ENCODE measurements at places on chromosomes 13 and 19.

DNA sequence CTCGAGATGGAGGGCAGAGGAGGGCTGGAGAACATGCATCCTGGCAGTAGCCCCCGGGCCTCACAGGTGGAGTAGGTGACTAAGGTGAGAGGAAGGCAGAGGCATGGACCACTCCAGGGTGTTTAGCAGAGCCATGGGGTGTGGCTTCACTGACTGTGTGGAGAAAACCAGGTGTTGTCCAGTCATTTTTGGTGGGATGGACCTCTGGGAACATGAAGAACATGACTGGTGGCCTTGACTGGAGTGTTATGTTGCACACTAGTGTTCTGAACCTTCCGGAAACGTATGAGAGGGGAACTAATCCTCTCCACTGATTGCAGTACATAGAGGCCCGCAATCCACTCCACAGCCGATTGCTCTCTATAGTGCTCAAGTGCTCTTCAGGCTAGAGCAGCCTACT, 16.9 kb downstream of the MED26 start:
- no peak for DNase-seq

DNA sequence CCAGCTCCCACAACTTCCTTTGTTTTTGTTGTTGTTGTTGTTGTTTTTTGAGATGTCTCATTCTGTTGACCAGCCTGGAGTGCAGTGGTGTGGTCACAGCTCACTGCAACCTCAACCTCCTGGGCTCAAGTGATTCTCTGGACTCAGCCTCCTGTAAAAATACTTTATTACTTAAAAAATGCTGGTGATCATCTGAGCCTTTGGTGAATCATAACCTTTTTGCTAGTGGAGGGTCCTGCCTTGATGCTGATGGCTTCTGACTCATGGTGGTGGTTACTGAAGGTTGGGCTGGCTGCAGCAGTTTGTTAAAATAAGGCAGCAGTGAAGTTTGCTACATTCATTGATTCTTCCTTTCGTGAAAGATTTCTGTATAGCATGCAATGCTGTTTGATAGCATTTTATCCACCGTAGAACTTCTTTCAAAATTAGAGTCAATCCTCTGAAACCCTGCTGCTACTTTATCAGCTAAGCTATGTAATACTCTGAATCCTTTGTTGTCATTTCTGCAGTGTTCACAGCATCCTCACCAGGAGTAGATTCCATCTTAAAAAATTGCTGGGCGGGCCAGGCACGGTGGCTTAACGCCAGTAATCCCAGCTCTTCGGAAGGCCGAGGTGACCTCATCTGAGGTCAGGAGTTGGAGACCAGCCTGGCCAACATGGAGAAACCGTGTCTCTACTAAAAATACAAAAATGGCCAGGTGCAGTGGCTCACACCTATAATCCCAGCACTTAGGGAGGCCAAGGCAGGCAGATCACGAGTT, 18.0 kb downstream of the ARHGAP35 start:
- no peak for DNase-seq

- DNase-seq: no peak
Measured at GRCh38 chr13:41488124-41488523, 30.8 kb downstream of the RGCC start.

DNA sequence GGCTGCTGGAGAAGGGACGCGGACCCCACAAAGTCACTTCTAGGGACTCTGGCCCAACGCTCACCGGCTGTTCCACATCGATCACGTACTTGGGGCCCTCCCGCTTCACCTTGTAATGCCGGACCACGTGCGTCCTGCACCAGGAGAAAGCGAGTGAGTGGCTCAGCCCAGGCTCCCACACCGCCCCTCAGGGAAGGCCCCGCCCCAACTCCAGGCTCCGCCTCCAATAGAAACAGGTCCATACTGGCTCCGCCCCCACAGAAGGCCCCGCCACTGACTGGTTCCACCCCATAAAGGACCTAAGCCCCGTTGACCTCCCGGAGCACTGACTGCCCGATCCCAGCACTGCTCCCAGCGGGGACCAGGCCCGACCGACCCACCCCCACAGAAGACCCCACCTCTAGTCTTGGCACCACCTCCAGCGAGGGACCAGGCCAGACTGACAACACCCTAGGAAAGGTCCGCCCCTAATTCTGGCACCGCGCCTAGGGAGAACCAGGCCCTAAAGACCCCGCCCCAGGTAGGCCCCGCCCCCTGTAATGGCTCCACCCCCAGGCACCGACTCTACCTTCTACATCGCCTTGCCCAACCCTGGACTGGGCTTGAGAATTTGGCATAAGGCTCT, 11.3 kb downstream of the STAP2 start:
- peak; percentile 57 for DNase-seq

- DNase-seq: no peak
Measured at GRCh38 chr19:50909240-50910070, 1.7 kb downstream of the KLK4 start.

GRCh38 chr19:29546583-29547190, 20.9 kb downstream of the VSTM2B start:
- no peak for DNase-seq

- no peak for DNase-seq
Measured at GRCh38 chr13:110123041-110123809, 183.7 kb downstream of the COL4A1 start.

GRCh38 chr13:67651908-67652465, 421.9 kb upstream of the PCDH9 start:
- no peak for DNase-seq

GRCh38 chr13:41060724-41061074, 610 bp upstream of the WBP4 start:
- peak; percentile 82 for DNase-seq

DNA sequence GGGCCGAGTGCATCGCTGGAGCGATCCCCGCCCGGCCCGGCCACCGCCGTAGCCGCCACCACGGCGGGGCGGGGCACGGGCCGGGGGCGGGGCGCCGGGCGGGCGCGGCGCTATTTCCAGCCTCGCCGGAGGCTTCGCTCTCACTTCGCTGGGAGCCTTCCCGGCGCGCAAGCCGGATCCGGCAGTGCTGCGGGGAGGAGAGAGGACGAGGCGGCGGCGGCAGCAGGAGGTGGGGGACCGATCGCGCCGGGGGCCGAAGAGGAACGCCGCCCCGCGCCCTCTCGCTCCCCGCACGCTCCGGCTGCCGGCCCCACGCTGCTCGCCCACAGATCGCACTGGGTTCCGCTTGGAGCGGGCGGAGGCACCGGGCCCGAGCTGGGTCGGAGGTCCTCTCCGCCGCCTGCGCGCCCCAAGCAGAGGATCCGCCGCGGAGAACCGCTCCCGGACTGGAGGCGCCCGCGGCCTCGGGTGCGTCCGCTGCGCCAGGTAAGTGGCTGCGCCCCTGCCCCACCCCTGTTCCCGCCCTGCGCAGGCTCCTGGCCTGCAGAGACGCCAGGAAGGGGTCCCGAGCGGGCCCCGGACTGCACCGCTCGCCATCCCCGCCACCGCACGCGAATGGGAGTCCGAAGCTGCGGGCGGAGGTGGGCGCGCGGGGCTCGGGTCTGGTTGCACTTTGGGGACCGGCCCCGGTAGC, at the start of gene CHST8:
TSS of gene CHST8 (plus strand) at position 143 of the 694 bp plus-strand sequence. CDS start 67,309 bp downstream, outside the sequence.
- DNase-seq: no peak

DNA sequence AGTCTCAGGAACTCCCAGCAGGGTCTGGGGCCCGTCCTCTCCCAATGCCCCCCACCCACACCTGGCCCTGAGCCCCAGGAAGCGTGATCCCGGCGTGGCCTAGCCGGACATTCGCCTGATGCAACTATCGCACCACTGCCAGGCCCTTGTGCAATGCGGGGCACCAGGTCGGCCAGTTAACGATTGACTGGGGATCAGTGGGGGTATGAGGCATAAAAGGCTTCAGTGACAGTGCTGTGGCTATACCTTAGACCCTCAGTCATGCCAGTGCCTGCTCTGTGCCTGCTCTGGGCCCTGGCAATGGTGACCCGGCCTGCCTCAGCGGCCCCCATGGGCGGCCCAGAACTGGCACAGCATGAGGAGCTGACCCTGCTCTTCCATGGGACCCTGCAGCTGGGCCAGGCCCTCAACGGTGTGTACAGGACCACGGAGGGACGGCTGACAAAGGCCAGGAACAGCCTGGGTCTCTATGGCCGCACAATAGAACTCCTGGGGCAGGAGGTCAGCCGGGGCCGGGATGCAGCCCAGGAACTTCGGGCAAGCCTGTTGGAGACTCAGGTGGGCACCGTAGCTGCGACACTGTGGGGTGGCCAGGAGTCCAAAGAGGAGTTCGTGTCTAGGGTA, at the start of gene ANGPTL8:
TSS of gene ANGPTL8 (plus strand) at position 243 of the 624 bp plus-strand sequence. CDS start at position 262, 19 bp downstream.
- no peak for DNase-seq

GRCh38 chr13:46491641-46492040, 61.3 kb upstream of the LRCH1 start:
- DNase-seq: no peak

DNA sequence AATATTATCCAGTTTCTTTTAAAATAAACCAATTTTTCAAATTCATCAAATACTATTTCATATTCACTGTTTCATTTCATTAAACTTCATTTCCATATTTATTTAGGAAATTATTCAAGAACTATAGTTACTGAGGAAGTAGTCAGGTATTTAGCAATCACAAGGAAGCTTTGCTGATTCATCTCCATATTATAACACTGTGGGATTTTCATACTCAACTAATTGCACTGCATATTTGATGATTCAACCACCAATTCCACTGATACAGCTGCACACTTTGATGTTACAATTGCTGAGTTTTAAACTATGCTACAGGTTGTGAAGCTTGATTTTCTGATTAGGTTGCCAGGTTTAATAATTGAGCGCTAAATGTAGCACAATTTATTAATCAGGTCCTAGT, 556.8 kb upstream of the SLITRK1 start:
- DNase-seq: no peak

- no peak for DNase-seq
Measured at GRCh38 chr19:10815969-10816644, 19.9 kb downstream of the TMED1 start.

DNA sequence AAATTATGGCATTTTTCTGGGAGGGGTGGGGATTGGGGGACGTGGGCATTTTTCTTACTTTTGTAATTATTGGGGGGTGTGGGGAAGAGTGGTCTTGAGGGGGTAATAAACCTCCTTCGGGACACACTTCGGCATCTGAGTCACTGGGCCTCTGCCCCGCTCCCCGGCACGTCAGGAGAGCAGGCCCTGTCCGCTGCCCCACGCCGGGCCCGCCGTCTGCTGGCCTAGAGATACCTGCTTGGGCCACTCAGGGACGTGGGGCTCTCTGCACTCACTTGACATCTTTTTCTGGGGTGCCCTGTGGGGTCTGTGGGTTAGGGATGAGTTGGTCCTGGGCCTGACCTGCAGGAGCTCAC, 3.5 kb upstream of the FTL start:
- no peak for DNase-seq

- peak; percentile 60 for DNase-seq
Measured at GRCh38 chr19:14434543-14435319, 1.6 kb downstream of the PKN1 start.

GRCh38 chr19:35978271-35978670, 16.7 kb upstream of the SDHAF1 start:
- DNase-seq: no peak

DNA sequence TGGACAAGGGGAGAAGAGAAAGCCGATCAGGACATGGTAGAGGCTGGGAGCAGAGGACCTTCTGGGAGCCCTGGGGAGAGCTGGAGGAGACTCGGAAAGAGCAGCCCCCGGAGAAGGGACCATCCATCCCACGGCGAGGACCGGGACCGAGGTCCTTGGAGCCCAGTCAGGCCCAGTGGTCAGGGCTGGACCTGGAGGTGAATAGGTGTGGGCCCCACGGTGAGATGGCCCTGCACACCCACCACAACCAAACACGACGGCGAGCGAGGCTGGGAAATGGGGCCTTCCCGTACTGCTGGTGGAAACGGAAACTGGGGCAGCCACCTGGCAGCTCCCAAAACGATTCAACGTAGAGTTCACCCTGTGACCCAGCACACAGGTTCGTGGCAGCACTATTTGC, 3.7 kb upstream of the NTN5 start:
- DNase-seq: no peak

DNA sequence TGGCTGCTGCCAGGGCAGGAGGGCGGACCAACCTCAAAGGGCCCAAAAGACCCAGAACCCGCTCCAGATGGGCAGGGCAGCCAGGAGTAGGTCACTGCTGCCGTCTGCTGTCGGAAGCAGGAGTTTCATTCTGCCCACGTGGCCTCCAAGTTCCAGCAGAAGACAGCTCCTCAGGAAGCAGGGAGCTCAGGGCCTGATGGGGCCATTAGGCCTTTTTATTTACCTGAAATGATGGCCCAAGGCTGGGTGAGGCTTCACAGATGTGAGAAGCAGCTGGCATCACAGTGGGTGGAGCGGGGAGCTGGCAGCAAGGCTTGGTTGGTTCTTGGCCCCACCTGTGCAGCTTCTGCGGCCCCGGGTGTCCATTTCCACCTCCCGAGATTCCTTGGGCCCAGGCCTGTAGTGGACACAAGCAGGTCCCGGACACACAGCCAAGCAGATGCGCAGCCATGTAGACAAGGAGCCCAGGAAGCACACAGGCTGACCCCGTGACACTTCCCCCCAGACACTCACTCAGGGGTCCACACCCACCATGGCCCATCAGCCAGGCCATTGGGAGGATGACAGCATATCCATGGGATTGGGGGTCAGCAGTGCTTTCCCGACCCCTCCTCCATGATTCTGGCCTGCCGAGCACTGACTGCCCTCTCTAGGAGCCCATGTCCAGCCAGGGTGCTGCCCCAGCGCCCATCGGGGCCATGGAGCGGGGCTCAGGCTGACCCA, 26.4 kb downstream of the C13orf46 start:
- DNase-seq: peak; percentile 50

DNA sequence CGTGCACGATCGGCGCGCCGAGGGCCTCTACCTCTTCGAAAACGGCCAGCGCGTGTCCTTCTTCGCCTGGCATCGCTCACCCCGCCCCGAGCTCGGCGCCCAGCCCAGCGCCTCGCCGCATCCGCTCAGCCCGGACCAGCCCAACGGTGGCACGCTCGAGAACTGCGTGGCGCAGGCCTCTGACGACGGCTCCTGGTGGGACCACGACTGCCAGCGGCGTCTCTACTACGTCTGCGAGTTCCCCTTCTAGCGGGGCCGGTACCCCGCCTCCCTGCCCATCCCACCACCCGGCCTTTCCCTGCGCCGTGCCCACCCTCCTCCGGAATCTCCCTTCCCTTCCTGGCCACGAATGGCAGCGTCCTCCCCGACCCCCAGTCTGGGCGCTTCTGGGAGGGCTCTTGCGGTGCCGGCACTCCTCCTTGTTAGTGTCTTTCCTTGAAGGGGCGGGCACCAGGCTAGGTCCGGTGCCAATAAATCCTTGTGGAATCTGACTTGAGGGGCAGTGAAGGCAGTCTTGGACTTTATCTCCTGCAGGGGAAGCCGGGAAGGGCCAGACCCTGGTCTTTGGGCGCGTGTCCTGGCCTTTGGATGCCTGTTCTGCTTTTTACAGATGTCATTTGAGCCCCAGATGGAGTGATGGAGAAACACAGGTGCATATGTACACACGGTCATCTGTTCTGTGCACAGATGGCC, 2.2 kb downstream of the CLEC11A start:
- no peak for DNase-seq

DNA sequence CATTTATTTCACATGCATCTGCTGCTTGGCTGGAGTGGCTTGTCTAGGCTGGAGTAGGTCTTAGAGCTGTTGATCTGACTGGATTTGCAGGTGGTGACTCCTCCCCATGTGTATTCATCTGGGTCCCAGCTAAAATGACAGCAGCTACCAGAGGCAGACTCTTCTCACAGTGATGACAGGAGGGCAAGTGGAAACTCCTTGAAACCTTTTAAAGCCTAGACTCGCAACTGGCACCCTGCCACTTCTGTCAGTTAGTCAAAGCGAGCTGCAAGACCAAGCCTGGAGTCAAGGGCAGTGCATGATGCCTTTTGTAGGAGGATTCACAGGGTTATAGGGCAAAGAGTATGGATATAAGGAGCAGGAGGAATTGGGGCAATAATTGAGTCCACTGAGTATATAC, 65.2 kb downstream of the TEX26 start:
- DNase-seq: no peak

GRCh38 chr19:40162104-40162503, 29.1 kb upstream of the MAP3K10 start:
- no peak for DNase-seq
